ENCODE measurements at places on chromosomes 16 and 17.

- no peak for DNase-seq
Measured at GRCh38 chr17:18856570-18856915, 1.4 kb upstream of the PRPSAP2 start.

DNA sequence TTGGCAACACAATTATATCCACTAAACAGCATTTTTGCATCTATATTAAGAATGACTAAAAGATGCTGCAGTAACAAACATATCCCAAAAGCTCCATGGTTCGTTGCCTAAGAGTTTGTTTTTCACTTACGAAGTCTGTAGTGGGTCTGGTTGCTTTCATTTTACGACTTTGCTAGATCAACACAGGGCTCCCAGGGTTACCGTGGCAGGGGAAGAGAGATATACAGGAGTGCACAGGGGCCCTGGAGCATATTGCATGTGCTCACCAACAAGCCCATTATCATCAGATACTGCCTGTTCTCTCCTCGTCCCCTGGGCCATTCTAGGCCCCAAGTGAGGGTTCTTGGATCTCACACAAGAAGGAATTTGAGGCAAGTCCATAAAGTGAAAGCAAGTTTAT, 3.1 kb upstream of the MMP2 start:
- no peak for DNase-seq

DNA sequence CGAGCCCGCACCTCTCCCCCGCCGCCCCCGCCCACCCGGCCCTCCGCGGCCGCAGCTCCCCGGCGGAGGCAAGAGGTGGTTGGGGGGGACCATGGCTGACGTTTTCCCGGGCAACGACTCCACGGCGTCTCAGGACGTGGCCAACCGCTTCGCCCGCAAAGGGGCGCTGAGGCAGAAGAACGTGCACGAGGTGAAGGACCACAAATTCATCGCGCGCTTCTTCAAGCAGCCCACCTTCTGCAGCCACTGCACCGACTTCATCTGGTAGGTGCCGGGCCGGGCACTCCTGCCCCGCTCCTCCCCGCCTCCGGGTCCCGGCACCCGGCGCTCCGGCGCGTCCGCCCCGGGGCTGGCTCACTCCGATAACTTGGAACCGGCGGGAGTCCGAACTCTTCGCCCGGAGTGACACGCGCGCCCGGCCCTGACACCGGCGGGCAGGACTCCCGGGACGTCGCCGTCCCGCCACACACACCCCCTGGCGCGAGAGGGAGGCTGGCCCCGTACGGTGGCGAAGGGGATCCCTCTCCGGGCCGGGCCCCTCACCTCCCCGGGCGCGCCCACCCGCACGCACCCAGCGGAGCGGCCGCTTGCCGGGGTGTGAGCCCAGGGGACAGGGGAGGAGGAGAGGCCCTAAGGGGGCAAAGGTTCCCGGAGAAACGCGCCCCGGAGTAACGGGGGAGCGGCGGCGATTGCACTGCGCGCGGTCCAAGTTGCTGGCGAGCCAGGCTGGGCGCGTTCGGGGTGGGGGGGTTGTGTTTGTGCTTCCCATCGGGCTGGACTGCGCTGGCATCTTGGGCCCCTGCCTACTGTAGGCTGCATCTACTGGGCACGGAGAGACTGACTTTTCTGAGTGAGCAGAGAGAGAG, 581 bp downstream of the PRKCA start:
- peak; percentile 14 for DNase-seq

GRCh38 chr17:66944351-66945146, 20.0 kb upstream of the CACNG4 start:
- DNase-seq: no peak
